ENCODE measurements at places on chromosomes 1 and 21.
A peak's percentile ranks its signal among the peaks of the same experiment; 100 is the strongest.

GRCh38 chr1:27887215-27888021, 15.1 kb downstream of the THEMIS2 start:
- no peak for DNase-seq

- no peak for DNase-seq
Observed at GRCh38 chr21:30847627-30848500, 18.3 kb upstream of the KRTAP7-1 start.

DNA sequence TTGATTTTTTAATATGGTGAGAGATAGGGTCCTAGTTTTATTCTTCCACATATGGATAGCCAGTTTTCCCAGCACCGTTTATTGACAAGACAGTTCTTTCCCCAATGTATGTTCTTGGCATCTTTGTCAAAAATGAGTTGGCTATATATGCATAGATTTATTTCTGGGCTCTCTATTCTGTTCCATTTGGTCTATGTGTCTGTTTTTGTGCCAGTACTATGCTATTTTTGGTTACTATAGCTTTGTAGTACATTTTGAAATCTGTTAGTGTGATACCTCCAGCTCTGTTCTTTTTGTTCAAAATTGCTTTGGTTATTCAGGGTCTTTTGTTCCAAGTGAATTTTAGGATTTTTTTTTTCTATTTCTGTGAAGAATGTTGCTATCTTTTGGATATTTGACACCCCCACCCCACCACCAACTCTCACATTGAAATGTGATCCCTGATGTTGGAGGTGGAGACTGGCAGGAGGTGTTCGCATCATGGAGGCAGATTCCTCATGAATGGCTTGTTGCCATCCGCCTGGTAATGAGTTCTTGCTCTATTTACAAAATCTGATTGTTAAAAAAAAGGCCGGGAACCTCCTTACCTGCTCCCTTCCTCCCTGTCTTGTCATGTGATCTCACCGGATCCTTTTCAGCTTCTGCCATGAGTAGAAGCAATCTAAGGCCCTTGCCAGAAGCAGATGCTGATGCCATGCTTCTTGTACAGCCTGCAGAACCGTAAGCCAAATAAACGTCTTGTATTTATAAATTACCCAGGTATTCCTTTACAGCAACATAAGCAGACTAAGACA, 54.8 kb upstream of the KRTAP19-8 start:
- no peak for DNase-seq

- DNase-seq: no peak
Observed at GRCh38 chr1:201841265-201841912, 12.4 kb downstream of the IPO9 start.

DNA sequence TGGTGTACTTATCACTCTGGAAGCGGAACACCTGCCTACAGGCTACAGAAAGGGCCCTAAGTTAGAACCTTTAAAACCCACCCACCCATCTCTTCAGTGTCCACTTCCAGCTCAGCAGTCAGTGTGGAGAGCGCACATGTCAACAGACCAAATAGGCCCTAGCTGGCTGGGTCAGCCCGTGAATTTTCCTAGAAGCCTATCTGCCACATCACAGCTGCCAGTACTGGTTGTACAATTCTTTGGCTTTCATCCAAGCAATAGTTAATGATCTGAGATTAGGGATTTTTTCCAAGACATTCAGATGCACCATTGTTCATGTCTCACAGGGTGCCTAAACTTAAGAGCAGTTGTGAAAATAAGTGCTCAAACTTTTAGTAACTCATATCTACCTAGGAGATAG, 197.1 kb downstream of the KCNK2 start:
- no peak for DNase-seq

DNA sequence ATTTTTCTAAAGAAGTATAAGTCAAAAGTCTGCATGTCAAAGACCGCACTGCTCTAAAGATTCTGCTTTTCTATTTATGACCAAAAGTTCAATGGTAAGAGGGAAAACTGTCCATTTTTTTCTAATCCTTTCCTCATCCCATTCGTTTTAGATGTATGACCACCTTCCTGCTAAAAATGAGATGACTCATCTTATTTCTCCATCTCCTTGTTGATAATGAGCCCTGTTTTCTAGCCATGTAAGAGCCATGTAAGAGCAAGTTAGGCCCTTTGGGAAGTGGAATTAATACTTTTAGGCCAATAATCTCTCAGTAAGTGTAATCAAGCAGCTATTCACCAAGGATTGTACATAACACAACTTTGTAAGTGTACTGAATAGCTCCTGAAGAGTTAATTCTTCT, 475.6 kb upstream of the B3GALT2 start:
- no peak for DNase-seq

- DNase-seq: no peak
Observed at GRCh38 chr21:44815852-44816628, 1.8 kb downstream of the SUMO3 start.

GRCh38 chr21:34227386-34227852, 136.4 kb upstream of the KCNE2 start:
- peak; percentile 6 for DNase-seq

- DNase-seq: peak; percentile 64
Observed at GRCh38 chr1:233394860-233395717, 67.6 kb downstream of the MAP3K21 start.

DNA sequence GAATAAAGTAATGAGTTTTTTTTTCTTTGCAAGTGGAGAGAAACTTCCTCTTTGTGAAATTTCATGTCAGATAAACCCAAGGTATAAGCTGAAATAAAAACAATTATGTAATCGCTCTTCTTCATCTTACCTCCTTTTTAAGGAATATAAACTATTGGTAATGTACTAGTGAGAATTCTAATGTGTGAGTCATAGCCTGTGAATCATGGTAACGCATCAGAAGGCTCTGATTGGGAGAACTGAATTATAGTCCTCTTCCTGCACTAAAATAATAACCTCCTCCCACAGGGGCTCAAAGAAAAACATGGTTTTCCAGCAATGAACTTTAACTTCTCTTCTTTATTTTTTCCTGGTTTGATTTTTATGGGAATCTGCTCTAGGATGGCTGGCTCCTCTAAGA, 57.1 kb upstream of the COX20 start:
- peak; percentile 88 for DNase-seq

- DNase-seq: peak; percentile 54
Observed at GRCh38 chr1:145750426-145750825, 31.1 kb downstream of the CD160 start.

- no peak for DNase-seq
Observed at GRCh38 chr1:93474321-93474720, 26.4 kb downstream of the FNBP1L start.

GRCh38 chr1:168161459-168161858, 17.3 kb upstream of the TIPRL start:
- no peak for DNase-seq

DNA sequence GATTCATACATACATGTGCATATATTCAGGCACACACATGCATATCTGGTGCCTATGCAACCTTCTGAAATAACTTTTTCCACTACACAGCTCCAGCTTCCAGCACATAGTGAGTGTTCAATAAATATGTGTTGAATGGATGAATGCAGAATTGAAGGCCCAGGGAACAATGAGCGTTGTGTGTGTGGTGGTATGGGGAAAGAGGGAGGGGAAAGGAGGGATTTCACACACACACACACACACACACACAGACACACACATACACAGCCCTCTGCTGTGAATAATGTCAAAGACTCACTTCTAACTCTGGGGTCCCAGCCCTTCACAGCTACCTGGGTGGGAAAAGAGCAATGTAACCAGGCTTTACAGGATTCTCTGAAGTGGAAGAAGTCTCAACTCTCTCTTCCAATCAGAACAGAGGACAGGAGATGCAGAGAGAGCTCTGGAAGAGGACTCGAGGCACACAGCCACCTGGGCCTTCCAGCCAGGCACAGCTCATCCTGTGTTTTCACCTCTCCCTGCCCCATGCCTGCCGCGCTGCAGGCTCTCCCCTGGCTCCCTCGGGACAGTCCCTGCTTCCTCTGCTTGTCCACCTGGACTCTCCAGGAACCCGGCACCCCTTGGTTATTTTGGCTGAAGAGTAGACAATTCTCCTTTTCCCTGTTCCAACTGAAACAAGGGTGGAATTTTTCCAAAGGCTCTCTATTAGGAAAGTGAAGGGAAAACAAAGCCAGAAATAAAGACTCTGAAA, 5.4 kb upstream of the IGSF8 start:
- DNase-seq: no peak

GRCh38 chr1:108817811-108818210, 39.1 kb downstream of the AKNAD1 start:
- no peak for DNase-seq

DNA sequence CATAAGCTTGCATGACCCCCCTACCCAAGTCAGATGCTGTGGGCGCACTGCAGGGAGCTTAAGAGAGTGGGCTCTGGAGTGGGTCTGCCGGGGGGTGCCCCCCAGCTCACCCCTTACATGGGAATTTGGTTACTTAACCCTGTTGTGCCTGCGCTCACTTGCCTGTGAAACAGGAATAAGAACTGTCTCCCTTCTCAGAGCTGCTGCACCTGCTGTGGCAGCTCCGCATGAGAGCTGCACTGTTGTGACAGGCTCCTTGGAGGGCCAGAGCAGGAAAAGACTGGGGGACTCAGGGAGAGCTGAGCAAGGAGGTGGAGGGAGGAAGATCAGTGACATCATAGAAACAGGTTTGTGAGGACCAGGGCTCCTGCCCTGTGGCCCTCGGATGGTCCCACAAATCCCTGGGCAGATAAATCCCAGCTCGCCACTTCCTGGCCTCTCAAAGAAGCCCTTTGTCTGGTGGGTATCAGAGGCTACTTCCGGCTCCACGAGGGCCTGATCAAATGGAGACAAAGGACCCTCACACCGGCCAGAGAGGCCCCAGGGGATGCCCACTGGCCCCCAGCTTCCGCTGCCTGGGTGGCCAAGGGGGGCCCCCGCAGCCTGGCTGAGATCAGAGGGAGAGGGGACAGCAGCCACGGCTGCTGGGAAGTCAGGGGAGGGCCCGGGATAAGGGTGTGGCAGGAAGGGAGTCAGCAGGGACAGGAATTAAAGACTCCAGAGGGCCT, 28.9 kb upstream of the LAPTM5 start:
- DNase-seq: no peak

- no peak for DNase-seq
Observed at GRCh38 chr1:15941899-15942660, 33.8 kb downstream of the ZBTB17 start.

GRCh38 chr1:167198518-167199133, 22.1 kb upstream of the POU2F1 start:
- no peak for DNase-seq

DNA sequence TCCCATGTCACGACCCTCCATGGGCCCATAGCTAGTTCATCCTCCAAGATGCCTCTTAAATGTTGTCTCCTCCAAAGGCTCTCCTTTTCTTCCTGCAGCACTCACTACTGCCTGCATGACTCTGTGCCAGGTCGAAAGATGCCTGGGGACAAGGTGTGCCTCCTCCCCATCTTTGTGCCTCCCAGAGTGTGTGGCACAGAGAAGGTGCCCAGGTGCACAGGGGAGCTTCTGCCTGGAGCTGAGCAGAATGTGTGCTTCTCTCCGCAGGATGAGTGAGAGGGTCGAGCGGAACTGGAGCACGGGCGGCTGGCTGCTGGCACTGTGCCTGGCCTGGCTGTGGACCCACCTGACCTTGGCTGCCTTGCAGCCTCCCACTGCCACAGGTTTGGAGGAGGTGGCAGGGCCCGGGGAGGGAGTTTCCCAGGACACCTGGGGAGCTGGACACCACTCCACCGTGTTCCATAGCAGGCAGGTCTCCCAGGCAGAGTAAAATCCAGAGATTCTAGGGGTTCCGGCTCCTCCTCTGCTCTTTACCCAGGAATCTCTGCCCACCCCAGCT, 6.9 kb upstream of the PPM1J start:
- no peak for DNase-seq

DNA sequence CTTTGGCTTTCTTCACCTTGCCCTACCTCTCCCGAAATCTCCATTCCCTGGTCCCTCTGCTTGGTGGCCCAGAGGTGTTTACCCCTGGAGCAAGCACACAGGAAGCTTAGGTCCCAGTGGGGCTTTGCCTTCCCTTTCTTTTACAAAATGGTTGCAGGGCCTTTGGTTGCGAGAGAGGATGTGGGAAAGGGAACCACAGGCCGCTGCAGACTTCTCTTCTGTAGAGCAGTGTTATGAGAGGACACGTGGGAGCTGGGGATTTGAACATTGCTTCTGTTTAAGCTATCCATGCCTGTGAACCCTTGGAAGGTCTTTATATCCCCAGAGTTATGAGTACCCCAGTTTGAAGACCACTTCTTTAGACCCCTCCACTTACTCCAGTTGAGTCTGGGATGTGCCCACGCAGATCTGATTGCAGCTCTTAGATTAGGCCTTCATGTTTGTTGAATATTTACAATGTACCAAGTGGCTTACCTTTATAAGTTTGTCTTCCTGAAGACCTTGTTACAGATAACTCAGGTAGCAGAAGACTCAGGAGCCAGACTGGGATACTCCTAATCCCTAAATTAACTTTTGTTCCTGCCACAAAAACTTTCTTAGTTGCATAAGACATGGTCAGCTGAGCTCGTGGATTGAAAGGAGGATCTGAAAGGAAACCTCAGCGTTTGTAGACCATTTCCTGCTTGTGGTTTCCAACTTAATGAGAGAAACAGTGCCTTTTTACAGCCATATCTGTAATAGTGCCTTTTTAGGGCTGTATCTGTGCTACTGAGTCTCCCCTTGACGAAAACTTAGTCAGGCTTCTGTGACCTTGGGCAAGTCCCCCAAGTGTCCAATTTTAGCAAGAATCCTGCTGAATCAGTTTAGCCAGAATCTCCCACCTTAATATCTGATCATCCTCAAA, 21.9 kb upstream of the IVNS1ABP start:
- no peak for DNase-seq

DNA sequence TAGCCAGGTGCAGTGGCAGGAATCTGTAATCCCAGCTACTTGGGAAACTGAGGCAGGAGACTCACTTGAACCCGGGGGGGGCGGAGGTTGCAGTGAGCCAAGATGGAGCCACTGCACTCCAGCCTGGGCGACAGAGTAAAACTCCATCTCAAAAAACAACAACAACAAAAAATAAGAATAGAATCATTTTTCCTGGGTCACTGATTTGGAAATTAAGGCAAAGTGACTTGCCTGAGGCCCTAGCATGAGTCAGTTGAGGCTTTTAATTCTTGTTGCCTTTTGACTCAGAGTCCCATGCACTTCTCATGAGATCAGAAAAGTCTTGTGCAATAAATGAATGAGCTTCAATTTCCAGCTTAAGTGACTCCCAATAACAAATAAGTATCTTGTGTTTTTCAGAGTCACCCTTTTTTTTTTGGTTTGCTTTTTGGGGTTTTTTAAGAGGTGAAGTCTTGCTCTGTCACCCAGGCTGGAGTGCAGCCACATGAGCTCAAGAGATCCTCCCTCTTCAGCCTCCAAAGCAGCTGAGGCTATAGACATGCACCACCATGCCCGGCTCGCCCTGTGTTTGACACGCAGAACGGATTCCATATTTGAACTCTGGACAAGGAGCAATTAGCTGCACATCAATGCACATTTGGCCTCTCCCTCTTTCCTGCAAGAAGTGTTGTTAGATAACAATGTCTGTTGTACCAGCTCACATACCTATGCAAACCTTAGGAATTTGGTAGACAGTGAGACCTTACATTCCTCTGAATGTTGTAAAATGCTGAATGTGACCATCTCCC, 3.4 kb upstream of the PLEKHM2 start:
- peak; percentile 98 for DNase-seq

Data from fibroblast of mammary gland (primary cell).